ENCODE measurements at places on chromosomes 11 and 22.
A peak's percentile ranks its signal among the peaks of the same experiment; 100 is the strongest.

DNA sequence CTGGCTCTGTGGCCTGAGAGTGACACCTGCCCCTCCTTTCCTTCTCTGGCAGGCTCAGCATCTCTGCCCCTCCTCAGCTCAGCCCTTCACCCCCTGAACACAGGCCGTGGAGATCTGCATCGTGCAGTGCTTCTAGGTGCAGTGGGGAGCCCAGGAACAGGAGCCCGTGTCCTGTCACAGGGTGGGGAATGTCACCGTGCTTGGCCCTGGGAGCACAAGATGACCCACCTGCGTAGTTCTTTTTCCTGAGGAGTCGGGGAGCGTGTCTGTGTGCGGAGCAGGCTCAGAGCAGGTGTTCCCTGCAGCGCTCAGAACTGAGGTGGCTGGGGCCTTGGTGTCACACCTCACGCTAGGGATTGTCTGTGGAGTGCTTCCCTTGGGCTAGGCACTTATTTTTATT lies 10.6 kb downstream of the TBC1D22A start:
- DNase-seq, result no peak

- no peak for DNase-seq
Observed at GRCh38 chr11:19939415-19939929, 220.8 kb downstream of the DBX1 start.

GRCh38 chr22:43811777-43812148 lies 342 bp downstream of the EFCAB6 start:
- DNase-seq, result peak; percentile 58

GRCh38 chr11:3971756-3972404 lies 116.4 kb downstream of the STIM1 start:
- DNase-seq, result peak; percentile 36

GRCh38 chr11:111526501-111526900 lies 11.9 kb downstream of the HOATZ start:
- no peak for DNase-seq

GRCh38 chr11:40716344-40717130 lies 742.9 kb downstream of the LRRC4C start:
- DNase-seq, result no peak

DNA sequence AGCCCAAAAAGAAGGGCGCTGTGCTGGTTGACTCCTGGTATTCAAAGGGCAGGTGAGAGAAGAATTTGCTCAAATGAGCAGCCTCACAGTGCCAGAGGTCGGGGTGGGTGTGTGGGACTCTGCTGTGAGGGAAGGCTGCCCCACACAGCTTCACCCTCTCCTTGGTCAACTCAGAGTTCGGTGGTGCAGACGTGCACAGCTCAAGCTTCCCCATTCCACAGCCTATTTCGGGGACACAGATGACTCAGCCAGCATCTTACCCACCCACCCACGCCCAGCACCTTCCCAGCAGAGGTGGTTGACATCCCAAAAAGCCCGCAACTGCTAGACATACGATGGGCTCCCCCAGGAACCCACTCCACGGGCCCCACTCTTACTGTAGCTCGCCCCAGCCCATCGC lies 46.5 kb upstream of the CCND1 start:
- DNase-seq, result no peak

GRCh38 chr22:25081409-25081824 lies 118.2 kb upstream of the CRYBB3 start:
- peak; percentile 57 for DNase-seq

- DNase-seq, result no peak
Observed at GRCh38 chr22:28328756-28329155, 350.9 kb downstream of the TTC28 start.

DNA sequence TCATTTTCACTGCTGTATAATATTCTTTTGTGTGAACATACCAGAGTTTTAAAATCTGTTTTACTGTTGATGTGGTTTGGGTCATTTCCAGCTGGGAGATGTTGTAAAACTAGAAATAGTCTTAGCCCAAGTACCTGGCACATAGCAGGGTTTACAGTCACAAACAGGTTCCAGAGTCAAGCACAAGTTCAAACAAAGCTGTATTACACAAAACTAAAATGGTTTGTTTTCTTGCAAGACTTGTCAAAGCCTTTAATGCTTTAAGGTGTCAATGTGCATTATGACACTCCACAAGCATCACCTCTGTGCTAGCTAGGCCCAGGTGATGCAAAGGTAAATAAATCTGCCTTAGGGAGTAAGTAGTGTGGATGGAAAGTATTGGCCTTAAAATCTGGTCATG lies 379.1 kb downstream of the MN1 start:
- no peak for DNase-seq

GRCh38 chr11:9681583-9682372 lies 17.9 kb downstream of the SWAP70 start:
- DNase-seq, result no peak

DNA sequence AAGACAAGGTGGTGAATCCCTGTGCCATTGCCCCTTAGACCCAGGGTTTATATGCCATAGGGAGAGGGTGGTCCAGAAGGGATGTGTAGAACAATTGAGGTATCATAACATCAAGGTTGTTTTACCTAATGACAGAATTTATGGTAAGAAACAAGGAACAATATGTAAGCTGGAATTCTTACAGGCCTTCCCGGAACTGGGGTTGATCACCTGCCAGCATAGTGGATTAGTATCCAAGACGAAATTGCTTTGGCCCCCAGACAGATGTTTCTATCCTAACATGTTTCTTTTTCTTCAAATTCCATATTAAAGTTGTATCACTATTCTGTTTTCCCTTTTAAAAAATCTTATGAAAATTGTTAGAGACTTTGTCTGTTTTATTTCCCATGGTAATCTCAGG lies 343.8 kb upstream of the ANO3 start:
- no peak for DNase-seq

- DNase-seq, result no peak
Observed at GRCh38 chr11:8261291-8261690, 2.4 kb downstream of the LMO1 start.

GRCh38 chr11:13137844-13138301 lies 128.8 kb downstream of the RASSF10 start:
- no peak for DNase-seq

- no peak for DNase-seq
Observed at GRCh38 chr22:50710886-50711285, 27.1 kb upstream of the ACR start.

DNA sequence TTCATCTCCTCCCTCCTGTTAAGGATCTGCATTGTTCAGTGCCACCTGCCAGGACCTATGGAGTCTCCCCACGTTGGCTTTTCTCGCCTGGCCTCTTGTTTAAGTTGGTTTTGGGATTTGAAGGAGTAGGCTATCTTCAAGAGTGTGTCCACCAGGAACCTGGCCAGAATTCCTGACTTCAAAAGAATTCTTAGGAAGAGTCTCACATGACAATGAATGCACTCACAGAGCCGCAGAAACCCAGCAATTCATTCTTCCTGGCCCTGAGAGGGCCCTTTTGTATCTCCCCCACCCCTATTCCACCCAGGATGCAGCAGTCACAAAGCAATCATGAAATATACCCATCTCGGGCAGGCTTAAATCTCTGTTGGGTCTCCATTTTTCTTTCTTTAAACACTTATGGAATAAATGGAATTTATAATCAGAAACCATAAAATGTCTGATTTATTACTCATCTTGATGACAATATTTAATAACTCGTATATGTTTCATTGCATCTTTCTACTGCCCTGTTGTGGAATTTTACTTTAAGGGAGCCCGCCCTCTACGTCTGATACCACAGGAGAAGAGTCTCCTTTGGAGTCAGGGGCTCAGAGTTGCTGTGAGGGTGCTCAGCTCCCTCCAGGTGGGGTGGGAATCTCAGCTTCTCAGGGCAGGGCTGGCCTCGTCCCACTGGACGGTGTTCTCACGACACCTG lies 507.0 kb downstream of the NTM start:
- DNase-seq, result no peak

GRCh38 chr11:12249590-12250260 lies 127.6 kb upstream of the PARVA start:
- DNase-seq, result no peak

- no peak for DNase-seq
Observed at GRCh38 chr11:88169471-88169870, 5.8 kb downstream of the RAB38 start.

DNA sequence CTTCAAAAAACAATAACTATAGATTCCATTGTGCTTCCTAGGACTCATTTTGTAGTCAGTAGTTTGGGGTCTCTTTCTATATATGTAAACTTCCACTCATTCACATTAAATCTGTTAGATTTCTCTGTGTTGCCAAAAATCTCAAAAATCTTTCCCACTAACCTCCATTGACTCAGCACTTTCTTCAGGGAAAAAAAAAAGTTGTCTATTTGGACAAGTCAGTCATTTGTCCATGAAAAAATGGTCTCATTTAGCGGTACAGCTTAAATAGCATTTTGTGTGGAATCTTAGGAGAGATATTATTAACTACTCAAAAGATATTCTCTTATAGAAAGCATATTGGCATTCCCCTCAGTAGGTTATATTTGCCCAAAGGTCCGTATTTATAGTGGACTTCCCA lies 81.9 kb downstream of the PPP2R1B start:
- no peak for DNase-seq

DNA sequence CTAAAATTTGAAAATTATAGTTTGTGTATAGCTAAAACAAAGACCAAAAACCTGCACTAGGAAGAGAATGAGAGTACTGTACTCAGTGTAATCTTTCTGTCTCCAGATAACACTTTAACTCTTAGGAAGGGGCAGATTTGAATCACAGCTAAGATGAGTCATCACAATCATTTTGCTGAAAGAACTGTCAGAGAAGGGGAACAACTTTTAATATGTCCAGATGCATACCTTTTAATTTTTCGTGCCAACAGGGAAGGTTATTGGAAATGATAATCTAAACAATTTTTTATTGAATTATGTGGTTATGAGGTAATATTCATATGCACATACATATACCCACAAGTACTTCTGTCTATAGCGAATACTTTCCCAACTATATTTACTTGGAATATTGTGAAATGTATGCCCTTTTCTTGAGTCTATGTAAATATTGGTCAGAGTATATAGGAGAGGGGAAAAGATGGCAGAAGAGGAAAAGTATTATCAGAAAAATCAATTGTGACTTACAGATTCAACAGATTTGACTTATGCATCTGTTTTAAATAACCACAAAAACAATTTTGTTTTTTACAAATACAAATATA lies 51.1 kb upstream of the MUC15 start:
- DNase-seq, result no peak

DNA sequence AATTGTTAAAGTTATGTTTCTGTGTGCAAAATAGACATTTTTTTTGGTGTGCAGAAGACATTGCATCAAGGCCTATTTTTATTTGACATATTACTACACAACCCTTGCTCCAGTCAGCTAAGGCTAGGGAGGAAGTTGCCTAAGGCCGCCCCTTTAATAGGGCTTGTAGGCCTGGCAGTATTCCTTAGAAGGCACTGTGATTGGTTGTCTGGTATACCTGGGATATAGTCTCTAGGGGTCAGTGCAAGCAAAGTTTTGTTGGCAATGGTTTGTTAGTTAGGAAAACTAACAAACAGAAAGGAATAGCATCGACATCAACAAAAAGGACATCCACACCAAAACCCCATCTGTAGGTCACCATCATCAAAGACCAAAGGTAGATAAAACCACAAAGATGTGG lies 16.9 kb downstream of the CCDC15 start:
- peak; percentile 13 for DNase-seq

DNA sequence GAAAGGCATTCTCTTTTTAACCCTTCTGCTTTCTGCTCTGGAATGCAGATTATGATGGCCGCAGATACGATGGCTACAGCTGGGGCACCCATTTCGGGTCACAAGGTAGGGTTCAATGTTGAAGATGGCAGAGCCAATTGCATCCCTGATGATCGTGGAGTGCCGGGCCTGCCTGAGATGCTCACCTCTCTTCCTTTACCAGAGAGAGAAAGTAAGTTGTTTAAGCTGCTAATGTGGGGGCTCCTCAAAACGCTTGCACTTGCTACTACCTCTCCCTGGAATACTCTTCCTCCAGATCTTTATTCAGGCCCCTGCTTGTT lies 50.8 kb upstream of the PRDM11 start:
- DNase-seq, result no peak
